Activated T-helper 1 cell treated with anti-CD3 and anti-CD28 coated beads, Interleukin-2, amount 50 U/mL, for 16 hours (primary cell): ENCODE measurements at places on chromosomes 12 and 14.

GRCh38 chr14:47008732-47009131, 357.2 kb upstream of the RPL10L start:
- DNase-seq, result no peak

DNA sequence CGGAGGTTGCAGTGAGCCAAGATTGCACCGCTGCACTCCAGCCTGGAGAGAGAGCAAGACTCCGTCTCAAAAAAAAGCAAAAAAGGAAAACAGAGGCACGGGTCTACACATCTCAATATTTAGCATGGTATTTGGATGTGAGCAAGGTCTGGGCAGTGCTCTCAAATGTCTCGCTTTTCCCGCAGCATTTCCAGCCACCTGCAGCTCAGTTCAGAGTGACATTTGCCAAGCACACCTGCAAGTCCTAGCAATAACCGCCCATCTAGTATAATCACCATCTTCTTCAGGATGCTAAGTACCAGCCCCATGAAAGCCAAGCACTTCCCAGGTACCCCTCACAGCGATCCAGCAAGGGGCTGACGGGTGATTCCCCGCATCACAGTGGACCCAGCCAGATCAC, 69.1 kb downstream of the FOXN3 start:
- DNase-seq, result no peak

GRCh38 chr14:74360163-74360562, 11.9 kb downstream of the VRTN start:
- no peak for DNase-seq

DNA sequence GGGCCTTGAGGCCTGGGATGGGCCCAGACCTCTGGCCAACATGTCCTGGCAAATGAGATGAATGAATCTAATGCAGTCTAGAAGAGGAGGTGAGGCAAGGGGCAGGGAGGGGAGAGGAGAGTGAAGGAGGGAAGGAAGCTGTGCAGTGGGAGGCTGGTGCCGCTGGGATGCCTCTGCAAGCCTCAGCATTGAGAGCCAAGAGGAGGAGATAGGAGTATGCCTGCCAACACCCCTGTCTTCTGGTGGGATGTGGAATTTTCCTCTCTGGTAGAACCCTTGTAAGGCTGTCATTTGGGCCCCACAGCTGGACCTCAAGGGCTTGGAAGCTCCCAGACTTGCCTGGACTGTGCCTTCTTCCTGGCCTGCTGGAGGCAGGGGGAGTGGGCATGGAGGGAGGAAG, 21.9 kb downstream of the KRT80 start:
- DNase-seq, result no peak

DNA sequence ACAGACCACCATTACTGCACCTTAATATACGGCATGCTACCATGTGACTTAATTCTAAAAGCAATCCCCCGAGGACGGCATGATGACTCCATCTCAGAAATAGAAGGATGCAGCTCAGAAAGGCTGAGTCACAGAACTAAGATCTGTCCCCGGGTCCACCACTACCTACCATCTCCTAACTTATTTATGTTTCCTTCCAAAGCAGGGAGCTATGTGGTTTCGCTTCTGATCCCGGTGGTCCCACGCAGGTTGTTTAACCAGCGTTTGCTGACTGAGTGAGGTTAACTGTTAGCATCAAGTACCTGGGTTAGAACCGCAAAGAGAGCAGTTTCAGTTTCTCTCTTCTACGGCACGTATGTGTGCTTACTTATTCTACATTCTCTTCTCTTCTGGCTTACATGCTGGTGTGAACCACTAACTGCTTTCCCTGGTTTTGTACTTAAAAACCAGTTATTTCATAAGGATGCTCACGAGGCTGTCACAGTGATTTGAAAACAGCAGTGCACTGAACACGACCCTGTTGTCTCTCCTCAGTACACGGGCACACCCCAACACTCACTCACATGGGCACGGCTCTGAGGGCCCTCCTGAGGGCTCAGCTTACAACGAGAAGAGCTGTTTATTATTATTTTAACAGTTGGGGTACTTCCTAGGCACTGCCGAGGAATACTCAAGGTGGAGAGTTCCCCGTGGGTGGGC, 66.7 kb downstream of the CCDC88C start:
- peak; percentile 42 for DNase-seq

DNA sequence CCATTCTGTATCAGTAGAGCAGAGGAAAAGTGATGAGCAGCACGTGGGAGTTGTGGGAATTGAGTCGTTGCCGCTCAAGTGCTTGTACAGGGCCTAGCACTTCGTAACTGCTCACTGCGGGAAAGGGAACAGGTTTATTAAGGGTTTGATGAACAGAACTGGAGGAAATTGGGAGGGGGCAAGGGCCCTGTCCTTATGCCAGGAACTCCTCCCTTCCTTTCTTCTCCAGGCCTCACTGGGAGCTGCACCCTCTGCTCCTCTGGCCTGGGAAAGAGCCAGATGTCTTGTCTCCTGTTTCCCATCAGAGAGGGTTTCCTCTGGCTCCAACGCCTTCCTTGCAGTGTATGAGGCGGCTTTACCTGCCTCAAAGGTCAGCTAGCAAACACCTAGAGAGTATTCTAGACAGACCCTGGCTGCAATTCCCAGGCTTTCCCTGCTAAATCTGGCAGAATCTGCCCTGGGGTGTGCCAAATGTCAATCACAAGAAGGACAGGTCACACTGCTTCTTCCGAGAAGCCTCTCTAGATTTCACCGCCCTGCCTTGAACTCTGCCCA, 78.4 kb downstream of the NTF3 start:
- DNase-seq, result no peak

DNA sequence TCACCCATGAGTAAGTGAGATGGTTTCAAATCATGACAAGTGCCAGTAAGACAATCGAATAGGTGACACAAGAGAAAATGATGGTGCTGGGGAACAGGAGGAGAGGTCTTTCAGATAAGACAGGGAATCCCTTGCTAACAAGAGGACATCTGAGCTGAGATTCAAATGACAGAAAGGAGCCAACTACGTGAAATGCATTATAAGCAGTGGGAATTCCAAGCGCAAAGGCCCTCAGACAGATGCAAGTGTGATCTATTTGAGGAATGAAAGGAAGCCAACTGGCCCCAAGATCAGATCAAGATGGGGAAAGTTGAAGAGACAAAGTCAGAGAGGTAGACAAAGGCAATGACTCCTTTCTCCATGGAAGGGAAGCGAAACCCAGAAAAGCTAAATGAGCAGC, 4.7 kb downstream of the KCNK10 start:
- DNase-seq, result no peak
